ENCODE measurements at places on chromosomes 13 and 19.

GRCh38 chr13:44780591-44781280, 204.6 kb upstream of the TSC22D1 start:
- DNase-seq: no peak

DNA sequence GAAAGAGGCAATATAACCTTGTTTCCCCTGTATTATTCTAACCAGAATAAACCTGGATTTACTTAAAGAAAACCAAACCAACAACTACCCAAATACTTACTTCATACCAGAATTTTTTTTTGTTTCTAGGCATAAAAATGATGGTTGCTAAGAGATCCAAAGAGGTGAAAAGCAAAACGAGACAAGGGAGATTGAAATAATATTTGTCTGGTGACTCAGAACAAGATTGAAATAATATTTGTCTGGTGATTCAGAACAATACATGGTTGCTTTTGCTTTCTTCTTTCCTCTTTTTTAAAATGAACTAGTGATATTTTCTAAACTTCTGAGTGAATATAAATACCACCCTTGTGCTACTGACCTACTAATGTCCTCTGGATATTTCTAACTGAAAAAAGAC, 592.9 kb downstream of the KCTD12 start:
- DNase-seq: no peak

DNA sequence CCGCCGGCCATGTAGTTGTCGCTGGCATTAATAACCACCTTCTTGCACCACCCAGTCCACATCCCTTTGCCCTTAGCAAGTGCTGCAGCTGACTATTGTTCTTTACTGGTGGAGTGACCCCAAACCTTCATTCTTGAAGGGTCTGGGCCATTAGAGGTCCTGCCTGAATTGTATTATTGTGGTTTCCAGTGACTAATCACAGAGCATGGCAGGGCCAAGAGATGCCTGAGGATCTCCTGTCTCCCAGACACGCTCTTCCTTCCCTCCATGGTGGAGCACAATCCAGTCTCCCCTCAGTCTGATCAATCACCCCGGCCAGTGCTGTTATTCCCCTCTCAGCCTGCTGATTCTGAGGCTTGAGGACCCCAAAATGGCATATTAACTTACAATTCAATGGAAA, 39.0 kb downstream of the C1QTNF9 start:
- DNase-seq: no peak

GRCh38 chr13:96743296-96744089, 250.8 kb downstream of the OXGR1 start:
- no peak for DNase-seq

- DNase-seq: no peak
These were observed 366.7 kb downstream of the UQCRFS1 start for GRCh38 chr19:28846094-28846812.

- DNase-seq: peak; percentile 19
These were observed at the start of gene APC2 for GRCh38 chr19:1449467-1450442. APC2 (plus strand) TSS chr19:1450121; CDS start chr19:1453002, 2,881 bp downstream.

GRCh38 chr19:47794526-47794925, 9.8 kb downstream of the TPRX1 start:
- no peak for DNase-seq

GRCh38 chr19:12098040-12098439, 33.5 kb downstream of the ZNF844 start:
- DNase-seq: no peak

DNA sequence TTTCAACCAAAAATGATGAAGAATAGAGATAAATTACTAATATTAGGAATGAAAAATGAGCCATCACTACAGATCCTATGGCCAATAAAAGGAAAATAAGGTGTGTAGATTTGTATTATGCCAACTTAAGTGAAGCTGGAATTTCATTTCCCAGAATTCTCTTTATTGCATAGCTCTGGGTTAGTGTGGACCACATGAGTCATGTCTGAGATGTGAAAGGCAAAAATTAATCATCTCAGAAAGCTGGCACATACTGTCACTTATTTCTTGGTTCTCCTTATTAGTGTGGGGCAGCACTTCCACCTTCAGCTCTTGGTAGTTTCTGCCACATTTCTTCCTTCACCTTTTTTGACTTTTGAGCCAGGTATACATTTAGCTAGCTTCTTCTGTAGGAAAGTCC, 82.6 kb downstream of the KATNAL1 start:
- no peak for DNase-seq

DNA sequence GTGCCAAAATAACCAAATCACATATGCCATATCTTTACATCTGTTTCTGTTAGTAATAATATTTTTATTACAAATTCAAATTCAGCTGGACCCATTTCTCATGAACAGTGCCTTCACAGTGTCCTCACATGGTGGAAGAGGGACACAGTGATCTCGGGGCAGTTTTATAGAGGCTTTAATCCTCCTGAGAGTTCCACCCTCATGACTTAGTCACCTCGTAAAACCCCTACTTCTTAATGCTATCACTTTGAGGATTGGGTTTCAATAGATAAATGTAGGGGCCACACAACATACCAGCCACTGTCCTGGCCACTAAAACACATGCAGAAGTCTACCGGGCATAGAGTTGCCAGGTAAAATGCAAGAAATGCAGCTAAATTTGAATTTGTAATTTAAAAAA, 201.5 kb downstream of the MYO16 start:
- DNase-seq: no peak

DNA sequence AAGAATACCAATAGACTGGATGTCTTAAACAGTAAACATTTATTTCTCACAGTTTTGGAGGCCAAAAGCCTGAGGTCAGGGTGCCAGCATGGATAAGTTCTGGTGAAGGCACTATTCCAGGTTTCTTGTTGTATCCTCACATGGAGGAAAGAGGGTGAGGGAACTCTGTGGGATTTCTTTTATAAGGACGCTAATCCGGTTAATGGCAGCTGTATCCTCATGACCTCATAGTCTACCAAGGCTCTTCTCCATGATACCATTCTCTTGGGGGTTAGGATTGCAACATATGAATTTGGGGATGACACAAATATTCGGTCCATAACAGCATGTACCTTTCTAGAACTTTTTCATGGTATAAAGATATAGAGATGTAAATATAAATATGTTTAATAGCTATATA, 412.0 kb downstream of the LMO7 start:
- DNase-seq: no peak

DNA sequence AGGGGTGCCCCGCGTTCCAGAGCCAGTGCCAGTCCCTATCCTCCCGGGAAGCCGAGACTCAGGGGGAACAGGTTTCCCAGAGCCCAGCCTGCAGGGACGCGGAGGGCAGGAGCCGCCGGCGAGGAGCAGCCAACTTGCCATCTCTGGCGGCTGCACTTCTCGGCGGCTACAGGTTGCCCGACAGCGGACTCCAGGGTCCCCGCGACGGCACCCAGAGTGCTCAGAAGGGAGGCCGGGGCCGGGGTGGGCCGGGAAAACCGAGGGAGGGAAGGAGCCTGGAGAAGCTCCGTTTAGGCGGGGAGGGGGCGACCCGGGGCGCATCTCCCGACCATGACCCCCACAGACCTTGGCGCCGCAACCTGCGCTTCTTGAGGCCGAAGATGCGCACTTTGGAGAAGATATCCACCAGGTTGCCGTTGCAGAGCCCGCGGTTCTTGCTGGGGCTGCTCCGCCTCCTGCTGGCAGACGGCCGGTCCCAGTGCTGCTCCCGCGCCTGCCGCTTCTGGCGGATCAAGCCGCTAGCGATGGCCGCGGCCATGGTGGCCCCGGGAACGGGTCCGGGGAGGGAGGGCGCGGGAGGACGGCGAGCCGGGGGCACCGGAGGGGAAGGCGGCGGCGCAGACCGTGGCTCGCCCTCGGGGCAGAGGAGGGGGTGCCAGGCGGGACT, 463.8 kb downstream of the ITGBL1 start:
- DNase-seq: no peak

DNA sequence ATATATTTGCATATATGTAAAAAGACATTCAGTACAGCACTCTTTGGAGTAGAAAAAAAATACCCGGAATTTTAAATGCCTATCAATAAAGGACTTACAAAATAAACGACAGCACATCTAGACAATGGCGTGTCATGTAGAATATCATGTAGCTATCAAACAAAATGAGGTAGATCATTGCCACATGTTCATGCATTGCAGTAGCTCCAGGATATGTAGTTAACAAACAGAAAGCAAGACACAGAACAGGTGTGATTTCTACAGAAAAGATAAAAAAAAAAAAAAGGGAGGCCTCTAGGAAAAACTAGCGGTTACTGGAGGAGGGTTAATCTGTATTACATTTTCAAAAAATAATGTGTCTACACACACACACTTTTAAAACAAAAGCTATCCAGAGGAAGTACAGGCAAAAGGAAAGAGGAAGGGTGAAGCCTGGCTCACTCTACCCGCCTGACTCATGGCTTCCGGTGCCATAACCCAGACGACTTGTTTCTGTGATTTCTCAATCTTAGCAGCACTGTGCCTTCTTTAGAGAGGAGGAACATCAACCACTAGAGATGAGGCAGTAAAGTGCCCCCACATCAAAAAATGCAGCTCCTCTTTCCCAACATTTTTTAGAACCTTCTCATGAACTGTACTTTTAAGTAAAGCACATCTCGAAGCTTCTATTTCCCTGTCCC, 6.9 kb downstream of the KCTD12 start:
- DNase-seq: peak; percentile 29

DNA sequence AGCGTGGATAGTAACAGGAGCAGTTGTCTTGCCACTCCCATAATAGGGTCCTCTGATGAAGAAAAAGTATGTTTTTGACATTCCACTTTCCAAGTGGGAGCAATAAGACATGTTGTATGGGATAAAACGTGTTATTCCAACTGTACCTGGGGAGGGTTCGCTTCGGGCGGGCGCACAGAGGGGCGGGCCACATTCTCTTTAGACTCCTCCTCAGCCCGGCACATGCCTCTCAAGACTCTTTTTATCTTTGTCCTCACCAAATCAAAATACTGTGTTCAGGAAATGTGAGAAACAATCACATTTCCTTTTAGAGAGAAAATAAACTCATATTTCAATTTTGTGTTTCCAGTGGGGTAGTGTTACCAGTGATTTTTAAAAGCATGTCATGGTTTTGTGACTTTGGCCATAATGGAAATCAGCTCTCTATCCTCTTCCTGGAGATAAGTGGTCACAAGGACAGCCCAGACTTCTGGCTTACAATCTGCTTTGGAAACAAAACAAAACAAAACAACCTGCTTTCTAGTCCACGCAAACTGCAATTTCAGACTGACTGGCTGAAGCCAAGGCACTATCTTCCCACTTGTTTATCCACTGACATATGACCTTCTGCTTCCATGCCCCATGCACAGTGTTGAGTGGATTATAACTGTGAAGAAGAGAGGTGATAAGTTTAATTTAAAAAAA, 276.1 kb downstream of the NALCN start:
- no peak for DNase-seq

GRCh38 chr19:48254529-48254970, 1.2 kb downstream of the CARD8 start:
- DNase-seq: no peak

DNA sequence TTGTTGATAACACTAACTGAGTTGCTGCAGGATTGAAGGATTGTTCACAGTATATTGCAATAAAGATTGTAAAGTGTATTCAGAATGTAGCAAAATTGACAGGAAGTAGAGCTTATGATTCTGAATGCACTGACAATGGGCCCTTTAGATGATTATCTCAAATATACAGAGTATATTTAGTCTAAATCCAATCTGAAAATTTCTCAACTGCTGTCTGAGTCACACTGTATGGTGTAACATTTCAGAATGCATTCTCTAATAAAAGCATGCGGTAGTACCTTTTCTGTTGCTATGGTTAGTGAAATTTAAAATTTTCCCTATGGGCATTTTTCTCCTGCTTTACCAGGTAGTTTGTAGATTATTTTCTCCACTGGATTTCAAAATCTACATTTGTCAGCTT, 365.2 kb downstream of the PCDH17 start:
- DNase-seq: no peak

- DNase-seq: no peak
These were observed 861.9 kb downstream of the GPC5 start for GRCh38 chr13:92260363-92260762.

- DNase-seq: no peak
These were observed 366.8 kb downstream of the SLITRK1 start for GRCh38 chr13:83515268-83516015.

GRCh38 chr13:24261566-24261965, 47.8 kb upstream of the C1QTNF9 start:
- DNase-seq: peak; percentile 24

DNA sequence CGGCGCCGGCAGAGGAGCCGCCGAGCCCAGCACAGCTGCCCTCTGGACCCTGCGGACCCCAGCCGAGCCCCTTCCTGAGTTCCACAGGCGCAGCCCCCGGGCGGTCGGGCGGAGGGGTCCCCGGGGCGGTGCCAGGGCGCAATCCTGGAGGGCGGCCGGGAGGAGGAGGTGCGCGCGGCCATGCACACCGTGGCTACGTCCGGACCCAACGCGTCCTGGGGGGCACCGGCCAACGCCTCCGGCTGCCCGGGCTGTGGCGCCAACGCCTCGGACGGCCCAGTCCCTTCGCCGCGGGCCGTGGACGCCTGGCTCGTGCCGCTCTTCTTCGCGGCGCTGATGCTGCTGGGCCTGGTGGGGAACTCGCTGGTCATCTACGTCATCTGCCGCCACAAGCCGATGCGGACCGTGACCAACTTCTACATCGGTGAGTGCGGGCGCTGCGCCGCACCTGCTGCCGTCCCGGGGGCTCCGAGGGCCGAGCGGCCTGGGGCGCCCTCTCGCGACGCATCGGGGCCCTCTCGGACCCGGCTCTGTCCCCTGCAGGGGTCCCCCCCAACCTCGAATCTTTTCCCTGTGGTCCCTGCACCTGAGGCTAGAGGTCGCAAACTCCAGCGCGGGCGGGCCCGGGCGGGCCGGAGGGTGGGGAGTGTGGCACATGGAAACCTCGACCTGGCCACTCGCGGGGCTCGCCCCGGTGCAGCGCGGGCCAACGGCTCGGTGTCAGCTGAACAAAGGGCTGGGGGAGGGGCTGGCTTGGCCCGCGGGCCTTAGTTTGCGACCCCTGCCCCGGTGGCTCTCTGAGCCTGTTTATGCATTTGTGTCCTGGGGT, at the start of gene KISS1R:
Gene KISS1R, plus strand, starts transcription at position 11 of the 829 bp plus-strand sequence. Its CDS starts 170 bp downstream, at position 181.
- DNase-seq: peak; percentile 56

- no peak for DNase-seq
These were observed 5.5 kb downstream of the HRC start for GRCh38 chr19:49149652-49150105.

DNA sequence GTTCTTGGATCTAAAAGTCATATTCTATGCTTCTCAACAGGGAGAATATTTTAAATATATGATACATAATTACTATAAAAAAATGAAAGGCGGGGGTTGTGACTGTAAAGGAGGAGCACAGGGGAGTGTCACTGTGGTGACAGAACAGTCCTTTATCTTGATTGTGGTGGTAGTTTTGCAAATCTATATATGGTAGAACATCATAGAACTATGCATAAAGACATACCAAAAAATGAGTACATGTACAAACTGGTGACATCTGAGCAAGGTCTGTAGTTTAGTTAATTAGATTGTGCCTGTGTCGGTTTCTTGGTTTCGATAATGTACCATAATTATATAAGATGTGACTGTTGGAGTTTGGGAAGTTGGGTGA, 38.7 kb upstream of the GARRE1 start:
- DNase-seq: peak; percentile 6
